ENCODE measurements at places on chromosomes 1 and 21.

GRCh38 chr1:246476771-246477170 is 30.3 kb downstream of the SMYD3 start:
- DNase-seq = no peak

DNA sequence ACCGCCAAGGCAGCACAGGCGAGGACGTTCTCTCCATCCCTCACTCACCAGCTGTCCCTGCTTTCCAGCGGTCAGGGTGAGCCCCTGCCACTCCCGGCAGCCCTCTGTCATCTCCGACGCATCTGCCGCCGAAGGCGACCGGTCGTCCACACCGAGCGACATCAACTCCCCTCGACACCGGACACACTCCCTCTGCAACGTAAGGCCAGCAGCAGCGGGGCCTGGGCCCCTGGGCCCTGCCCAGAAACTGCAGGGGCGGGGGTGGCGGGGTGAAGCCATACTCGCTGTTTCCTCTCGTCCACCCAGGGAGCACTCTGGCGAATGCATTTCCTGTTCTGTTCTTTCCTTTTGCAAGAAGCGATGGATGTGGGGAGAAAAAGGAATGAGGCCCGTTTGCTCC is 93.4 kb upstream of the TMEM51 start:
- DNase-seq = no peak

GRCh38 chr1:53303726-53304515 is 23.9 kb downstream of the LRP8 start:
- DNase-seq = no peak

GRCh38 chr1:55071477-55071876 is 32.1 kb downstream of the PCSK9 start:
- DNase-seq = no peak

- DNase-seq = no peak
Observed at GRCh38 chr1:50972766-50973165, 2.7 kb downstream of the CDKN2C start.

DNA sequence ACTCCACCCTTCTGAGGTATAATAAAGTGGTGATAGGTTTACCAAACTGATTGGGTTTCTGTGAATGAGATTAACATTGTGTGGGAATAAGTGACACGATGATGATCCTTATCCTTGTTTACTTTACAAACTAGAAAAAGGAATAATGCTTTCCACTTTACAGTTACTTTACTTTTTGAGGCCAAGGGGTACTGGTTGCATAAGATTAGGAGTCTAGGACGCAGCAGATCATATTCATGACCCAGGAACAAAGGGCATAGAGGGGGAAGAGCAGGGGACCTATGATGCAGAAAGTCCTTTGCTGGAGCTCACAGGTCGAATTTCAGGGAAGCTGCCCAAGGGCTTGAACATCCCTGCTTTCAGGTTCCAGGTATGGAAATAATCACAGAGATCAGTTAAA is 20.4 kb downstream of the FGGY start:
- DNase-seq = no peak

- DNase-seq = no peak
Observed at GRCh38 chr1:62613325-62613727, 16.0 kb downstream of the ANGPTL3 start.

DNA sequence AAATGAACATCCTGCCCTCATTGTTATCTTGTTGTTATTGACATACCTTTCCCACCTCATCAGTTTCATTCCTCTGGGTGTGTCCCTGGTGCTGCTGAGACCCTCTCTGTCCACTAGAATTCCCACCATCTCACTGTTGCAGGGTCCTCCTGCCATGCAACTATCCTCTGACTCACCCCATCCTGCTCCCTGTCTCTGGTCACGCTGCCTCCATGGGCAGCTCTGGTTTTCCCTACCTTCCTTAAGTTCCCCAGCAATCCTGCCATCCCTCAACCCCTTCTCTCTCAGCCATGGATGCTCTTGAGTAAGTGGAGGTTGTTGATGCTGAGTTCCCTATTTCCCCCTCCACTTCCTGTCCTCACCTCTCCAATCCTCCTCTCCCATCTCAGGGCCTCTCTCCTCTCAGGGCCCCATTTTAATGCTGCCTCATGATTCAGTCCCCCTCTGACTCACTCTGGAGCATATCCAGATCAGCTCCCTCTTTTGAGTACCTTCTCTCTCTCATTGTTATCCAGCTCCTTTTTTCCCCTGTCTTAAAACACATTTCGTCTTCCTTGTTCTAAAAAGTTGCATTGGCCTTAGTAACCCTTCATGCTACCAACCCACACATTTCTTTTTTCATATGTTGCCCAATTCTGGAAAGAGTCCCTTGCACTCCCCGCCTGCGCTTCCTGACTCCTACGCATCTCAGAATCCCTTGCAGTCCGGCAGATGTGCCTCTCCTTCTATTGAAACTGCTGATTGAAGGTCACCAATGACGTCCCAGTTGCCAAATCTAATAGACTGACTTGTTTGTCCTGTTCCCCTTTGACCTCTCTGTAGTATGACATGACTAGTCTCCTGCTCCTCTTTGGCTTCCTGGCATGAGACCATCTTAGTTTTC is 92.0 kb downstream of the CNIH3 start:
- DNase-seq = no peak

DNA sequence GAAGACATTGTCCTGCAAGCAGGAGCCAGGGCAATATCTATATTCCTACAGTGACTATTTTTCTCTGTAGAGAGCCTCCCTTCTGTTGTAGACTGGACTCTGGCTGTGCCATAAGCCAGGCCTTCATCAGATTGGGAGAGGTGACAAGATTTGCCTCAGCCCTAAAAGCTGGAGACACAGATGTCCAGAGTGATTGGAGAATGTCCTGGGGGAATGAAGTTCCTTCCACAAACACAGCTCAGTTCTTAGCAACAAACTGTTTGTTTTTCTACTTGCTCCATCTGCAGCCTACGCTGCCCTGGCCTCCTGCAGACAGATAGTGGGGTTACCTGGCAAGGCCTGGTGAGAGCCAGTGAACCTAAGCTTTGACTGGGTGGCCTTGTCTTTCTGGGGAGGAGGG is 29.9 kb upstream of the SNX27 start:
- DNase-seq = no peak

GRCh38 chr1:207021139-207021861 is 11.3 kb downstream of the C1orf116 start:
- DNase-seq = no peak

GRCh38 chr1:109887271-109887670 is 23.4 kb upstream of the CSF1 start:
- no peak for DNase-seq
